ENCODE measurements at places on chromosomes 2 and 18.

DNA sequence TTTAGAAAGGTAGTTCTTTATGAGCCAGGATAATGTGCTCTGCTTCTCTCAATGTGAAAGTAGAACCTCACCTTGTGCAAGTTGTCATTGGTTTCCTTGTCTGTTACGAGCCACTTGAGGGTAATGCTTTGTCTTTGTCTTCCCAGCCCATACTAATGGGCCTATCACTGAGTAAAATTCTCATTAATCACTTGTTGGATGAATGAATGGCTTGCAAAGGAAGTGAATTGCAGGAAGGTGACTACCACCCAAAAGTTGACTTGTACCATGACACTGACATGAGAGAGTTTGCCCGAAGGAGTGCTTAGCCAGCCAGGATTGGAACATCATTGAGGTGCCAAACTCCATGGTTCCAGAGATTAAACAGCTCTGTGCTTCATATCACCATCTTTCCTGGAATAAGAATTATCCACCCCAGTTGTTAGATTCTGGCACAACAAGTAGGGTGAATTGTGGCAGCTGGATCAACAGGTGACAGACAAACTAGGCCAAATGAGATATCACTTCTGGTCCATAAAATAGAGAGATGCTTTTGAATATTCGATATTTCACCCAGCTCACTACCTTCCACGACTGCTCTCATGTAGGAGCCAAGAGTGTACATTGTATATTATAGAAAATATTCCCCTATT, 20.5 kb upstream of the CD28 start:
- peaks cover 81% of the 10 kb centered on the region for H3K4me1 ChIP-seq
- no peak for ATAC-seq
- no peak overlapping the region for H3K4me3 ChIP-seq
- H3K27ac ChIP-seq, result peak overlapping the region; percentile 58
- H3K36me3 ChIP-seq, result no peaks in the 10 kb centered on the region
- H3K27me3 ChIP-seq, result no peaks in the 10 kb centered on the region

- peak overlapping the region; percentile 64 for H3K27ac ChIP-seq
- H3K36me3 ChIP-seq, result no peaks in the 10 kb centered on the region
- peak overlapping the region; percentile 83 for H3K4me3 ChIP-seq
- H3K27me3 ChIP-seq, result no peaks in the 10 kb centered on the region
These were observed 393 bp downstream of the IL1R1 start for GRCh38 chr2:102142829-102143449.

DNA sequence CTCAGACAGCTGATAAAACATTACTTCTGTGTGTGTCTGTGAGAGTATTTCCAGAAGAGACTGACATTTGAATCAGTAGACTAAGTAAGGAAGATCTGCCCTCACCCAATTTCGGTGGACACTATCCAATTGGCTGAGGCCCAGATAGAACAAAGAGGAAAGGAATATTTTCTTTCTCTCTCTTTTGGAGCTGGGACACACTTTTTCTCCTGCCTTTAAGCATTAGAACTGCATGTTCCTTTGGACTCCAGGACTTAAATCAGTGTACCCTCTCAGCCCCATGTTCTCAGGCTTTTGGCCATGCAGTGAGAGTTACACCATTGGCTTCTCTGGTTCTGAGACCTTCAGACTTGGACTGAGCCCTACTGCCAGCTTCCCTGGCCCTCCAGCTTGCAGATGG, 3.3 kb upstream of the SRBD1 start:
- H3K4me3 ChIP-seq, result no peak overlapping the region
- no peaks in the 10 kb centered on the region for H3K36me3 ChIP-seq
- ATAC-seq, result peak; percentile 15
- peak overlapping the region; percentile 63 for H3K27ac ChIP-seq

DNA sequence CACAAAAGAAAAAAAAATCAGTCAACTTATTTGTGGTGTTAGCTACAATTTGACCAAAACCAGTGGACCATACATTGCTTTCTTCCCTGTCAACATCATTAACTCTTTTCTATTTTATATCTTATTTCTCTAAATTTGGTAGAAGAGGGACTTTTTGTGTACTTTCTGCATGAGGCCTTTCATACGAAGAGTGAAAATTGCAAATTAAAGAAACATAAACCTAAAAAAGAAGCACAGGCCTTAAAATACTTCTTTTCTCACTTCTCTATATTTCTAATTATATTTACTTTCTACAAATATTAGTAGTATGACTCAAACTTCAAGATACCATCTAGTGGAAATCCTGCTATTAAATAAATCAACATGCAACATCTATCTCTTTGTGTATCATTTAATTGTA, 1073.4 kb upstream of the ZEB2 start:
- H3K4me1 ChIP-seq, result no peaks in the 10 kb centered on the region
- H3K27ac ChIP-seq, result no peak overlapping the region
- H3K36me3 ChIP-seq, result no peaks in the 10 kb centered on the region
- H3K27me3 ChIP-seq, result no peaks in the 10 kb centered on the region
- ATAC-seq, result no peak
- H3K4me3 ChIP-seq, result no peak overlapping the region

- H3K36me3 ChIP-seq, result no peaks in the 10 kb centered on the region
- H3K27ac ChIP-seq, result no peak overlapping the region
- no peaks in the 10 kb centered on the region for H3K4me1 ChIP-seq
- no peaks in the 10 kb centered on the region for H3K27me3 ChIP-seq
- H3K4me3 ChIP-seq, result no peak overlapping the region
- ATAC-seq, result no peak
These were observed 660.7 kb downstream of the DSC3 start for GRCh38 chr18:30381826-30382225.

- no peak overlapping the region for H3K27ac ChIP-seq
- H3K27me3 ChIP-seq, result no peaks in the 10 kb centered on the region
- H3K4me3 ChIP-seq, result no peak overlapping the region
- H3K36me3 ChIP-seq, result no peaks in the 10 kb centered on the region
These were observed 152.3 kb downstream of the PRPF40A start for GRCh38 chr2:152564754-152565551.

DNA sequence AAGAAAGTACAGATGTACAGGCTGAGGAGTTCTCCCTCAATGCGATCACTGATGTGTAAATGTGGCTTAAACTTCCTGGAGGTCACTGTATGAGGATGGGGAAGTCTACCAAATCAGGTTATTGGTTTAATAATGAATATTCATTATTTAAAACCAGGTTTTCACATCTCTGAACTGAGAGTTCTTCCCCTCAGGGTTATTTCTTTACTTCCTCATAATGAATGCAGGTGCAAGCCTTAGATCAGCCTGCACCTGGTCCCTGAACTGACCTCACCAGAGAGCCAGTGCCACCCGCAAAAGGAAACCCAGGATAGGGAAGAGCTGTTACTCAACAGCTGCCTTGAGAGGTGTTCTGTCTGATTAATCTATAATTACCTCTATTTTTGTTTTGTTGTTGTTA, 369.0 kb downstream of the EPHA4 start:
- H3K27me3 ChIP-seq, result no peaks in the 10 kb centered on the region
- no peak for ATAC-seq
- H3K4me3 ChIP-seq, result no peak overlapping the region
- peaks cover 15% of the 10 kb centered on the region for H3K4me1 ChIP-seq
- H3K36me3 ChIP-seq, result no peaks in the 10 kb centered on the region

DNA sequence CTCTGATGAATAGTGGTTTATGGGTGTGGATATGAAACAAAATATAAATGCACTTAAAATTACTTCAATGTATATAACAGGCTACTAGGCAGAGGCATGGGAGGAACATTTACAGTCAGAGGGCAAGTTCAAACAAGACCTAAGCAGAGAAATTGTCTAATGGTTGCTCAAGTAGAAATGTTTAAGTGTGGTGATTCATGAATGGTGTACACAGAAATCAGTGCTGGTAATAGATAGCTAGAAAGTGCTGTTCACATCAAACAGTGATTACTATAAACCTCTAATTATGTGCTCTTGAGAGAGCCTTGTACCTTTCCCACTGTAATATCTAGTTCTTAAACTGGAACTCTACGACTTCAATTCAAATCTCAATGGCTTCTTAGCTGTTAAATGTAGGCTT, 485.1 kb downstream of the NRXN1 start:
- H3K36me3 ChIP-seq, result no peaks in the 10 kb centered on the region
- no peak overlapping the region for H3K27ac ChIP-seq
- H3K27me3 ChIP-seq, result no peaks in the 10 kb centered on the region
- ATAC-seq, result no peak
- no peaks in the 10 kb centered on the region for H3K4me1 ChIP-seq

DNA sequence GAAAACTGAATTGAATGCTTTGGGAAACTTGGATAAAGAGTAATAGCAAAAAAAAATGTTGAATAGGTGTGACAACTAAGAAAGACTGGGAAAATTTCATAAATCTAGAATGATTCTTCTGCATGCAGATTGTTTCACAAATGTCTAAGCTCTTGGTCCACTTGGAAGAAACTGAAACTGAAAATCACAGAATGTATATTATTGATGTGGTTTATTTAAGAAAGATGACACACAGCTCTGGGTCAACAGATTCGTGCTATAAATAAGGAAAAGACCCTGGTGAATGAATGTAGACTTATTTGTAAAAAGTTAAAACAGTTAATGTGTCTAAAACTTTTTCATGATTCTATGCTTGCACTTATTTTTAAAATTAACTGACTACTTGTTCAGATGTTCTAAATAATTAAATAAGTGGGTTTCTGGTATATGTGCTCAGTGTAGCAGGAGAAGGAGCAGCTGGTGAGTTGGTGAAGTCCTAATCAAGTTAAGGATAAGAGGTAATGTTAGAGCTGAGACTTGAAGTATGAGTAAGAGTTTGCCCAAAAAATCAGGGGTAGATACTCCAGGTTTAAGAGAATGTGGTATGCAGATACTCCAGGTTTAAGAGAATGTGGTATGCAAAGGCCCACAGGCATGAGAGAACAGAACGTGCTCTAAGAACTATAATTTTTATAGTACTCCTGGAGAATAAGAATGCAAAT, 24.5 kb downstream of the UGP2 start:
- no peaks in the 10 kb centered on the region for H3K36me3 ChIP-seq
- no peak for ATAC-seq
- H3K27ac ChIP-seq, result no peak overlapping the region
- H3K4me1 ChIP-seq, result peaks cover 40% of the 10 kb centered on the region
- H3K27me3 ChIP-seq, result no peaks in the 10 kb centered on the region

- no peaks in the 10 kb centered on the region for H3K4me1 ChIP-seq
- no peaks in the 10 kb centered on the region for H3K36me3 ChIP-seq
- no peak for ATAC-seq
- H3K27ac ChIP-seq, result no peak overlapping the region
- H3K27me3 ChIP-seq, result peaks cover 4% of the 10 kb centered on the region
These were observed 61.6 kb upstream of the HPCAL1 start for GRCh38 chr2:10240911-10241610.

DNA sequence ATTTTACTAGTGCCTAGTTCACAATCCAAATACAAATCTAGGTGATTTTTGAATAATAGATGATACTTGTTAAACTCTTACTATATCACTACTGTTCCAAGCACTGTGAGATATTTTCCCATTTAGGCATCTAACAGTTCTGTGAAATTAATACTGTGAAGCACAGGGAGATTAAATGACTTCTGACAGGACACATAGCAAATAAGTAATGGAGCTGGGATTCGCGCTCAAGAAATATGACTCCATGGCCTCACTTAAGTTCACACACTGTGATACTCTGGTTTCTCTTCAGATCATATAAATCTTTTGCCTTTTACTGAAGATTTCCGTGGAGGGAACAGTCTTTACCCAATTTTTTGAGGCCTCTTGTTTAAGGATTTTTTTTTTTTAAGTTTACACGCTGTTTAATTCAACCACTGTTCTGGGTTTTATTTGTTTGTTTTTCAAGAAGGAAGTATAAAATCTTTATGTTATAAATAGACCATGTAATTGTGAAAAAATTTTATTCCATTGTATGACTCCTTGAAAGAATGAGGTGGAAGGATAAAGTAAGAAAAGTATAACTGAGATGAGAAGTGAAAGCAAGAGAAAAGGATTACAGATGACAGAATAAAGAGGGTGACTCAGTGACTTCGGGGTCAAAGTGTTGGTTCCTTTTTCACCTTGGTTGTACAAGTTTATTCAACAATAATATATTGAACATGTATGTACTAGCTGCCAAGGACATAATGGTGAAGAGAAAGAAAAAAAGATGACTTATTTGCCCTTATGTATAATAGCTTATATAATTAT, 30.2 kb downstream of the RBM45 start:
- no peaks in the 10 kb centered on the region for H3K36me3 ChIP-seq
- H3K4me3 ChIP-seq, result no peak overlapping the region
- ATAC-seq, result no peak
- peaks cover 13% of the 10 kb centered on the region for H3K27me3 ChIP-seq

DNA sequence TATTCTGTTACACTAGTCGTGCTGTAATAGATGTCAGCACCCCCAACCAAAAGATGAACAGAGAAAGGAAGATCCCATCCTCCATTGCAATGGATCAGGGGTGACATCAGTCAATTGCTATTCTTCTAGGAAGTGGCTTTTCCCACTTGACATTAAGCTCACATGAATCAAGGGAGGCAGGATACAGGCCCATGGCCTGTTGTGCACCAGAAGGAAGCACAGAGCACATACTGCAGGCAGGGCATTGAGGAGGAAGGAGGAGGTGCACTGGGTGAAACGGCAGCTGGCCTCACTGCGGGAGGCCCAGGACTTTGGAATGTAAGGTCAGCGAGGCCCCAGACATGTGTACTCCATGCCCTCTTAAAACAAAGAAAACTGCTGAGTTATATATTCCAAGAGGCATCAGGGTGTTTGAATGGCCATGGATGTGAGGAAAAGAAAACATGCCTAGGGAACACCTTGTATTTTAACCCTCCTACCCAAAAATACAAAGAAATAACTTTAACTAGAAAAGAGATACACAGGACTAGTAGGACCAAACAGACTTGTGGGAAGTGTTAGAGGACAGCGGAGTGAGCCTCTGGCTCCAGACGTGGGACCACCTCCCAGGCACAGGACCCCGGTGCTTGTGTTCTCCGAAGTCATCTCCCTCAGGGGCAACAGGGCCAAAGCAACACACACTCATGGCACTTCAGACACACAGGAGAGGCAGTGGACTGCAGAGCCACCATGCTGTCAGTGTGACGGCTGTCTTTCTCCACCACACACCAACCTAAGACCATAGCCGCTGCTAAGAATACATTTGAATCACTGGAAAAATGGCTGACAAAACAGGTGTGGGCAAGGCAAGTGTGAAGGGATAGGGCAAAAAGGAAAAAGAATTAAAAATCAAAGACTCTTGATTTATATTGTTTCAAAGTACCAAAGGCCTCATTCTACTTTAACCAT, 51.4 kb upstream of the RIOK3 start:
- no peak overlapping the region for H3K4me3 ChIP-seq
- no peaks in the 10 kb centered on the region for H3K36me3 ChIP-seq
- no peaks in the 10 kb centered on the region for H3K27me3 ChIP-seq
- no peaks in the 10 kb centered on the region for H3K4me1 ChIP-seq
- peak; percentile 46 for ATAC-seq
- no peak overlapping the region for H3K27ac ChIP-seq

DNA sequence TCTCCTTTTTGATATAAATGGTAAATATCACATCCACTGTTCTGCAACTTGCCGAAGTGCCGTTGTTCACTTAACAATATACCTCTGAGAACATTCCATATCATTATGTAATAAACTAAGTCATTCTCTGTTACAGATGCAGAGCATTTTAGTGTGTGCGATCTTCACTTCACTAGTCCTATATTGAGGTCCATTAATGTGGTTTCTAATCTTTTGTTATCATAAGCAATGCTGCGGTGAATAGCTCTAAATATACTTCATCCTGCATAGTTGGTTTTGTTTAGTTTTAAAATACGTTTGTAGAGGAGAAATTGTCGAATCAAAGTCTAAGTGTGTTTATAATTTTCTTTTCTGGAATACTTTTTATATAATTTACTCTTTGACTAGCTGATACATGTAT, 280.3 kb upstream of the TRIB2 start:
- H3K27ac ChIP-seq, result no peak overlapping the region
- ATAC-seq, result no peak
- no peak overlapping the region for H3K4me3 ChIP-seq
- H3K27me3 ChIP-seq, result no peaks in the 10 kb centered on the region
- no peaks in the 10 kb centered on the region for H3K4me1 ChIP-seq

Measured in gastroesophageal sphincter (tissue), 4 donors.